Lung microvascular endothelial cell (primary cell): ENCODE measurements at places on chromosomes 11 and 22. TPM values are rescaled to one million over a fixed set of nuclear protein-coding genes. Genes with fewer than 3 reads are reported as not detected.

UBQLN3 gene
- not detected in 2 replicates for total RNA-seq

NAALADL1 gene
- 9.8 and 12.3 TPM in 2 replicates for total RNA-seq

LIMK2 gene
- 51.2 and 64.3 TPM in 2 replicates for total RNA-seq

OR56A1 gene
- total RNA-seq: not detected in 2 replicates

GRCh38 chr11:109033627-109034338, 368.9 kb downstream of the DDX10 start:
- DNase-seq: peak; percentile 98

DNA sequence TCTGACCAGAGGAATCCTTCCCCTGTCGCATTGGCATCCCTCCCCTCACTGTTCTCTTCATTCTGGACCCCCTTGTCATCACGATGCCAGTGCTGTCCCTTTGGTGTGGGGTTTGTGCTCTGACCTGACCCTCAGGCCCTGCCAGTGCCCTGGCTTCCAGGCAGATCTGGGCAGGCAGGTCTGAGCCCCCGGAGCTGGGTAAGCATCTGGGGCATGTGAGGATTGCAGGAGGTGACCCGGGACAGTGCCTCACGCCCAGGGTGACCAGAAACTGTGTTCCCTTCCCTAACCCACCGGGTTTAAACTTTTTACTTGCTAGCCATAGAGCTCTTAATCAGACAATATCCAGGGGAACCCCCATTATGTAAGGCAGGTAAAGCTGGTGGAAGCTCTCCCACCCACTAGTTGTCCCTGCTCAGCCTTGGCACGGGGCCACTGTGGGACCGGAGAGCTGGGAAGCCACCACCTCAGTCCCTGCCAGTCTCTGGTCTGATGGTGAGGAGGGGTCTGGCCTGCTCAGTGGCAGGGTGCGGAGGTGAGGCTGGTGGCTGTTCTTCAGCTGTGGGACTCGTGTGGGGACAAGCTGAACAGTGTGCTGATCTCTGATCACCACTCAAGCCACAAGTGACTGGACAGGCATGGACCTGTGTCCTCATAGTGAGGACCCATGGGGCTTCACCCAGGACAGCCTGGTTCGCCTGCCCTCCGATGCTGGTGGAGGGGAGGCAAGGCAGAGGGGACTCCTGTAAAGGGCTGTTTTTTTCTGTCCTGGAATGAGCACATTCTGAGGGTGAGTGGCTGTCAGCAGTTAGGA, 38.0 kb downstream of the BCR start:
- DNase-seq: peak; percentile 41

DNA sequence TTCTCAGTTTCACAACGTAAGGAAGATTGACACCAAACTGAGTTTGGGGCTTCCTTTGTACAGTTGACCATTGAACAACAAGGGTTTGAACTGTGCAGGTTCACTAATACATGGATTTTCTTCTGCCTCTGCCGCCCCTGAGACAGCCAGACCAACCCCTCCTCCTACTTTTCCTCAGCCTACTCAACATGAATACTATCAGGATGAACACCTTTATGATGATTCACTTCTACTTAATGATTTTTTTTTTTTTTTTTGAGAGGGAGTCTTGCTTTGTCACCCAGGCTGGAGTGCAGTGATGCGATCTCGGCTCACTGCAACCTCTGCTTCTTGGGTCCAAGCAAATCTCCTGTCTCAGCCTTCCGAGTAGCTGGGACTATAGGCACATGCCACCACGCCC, 14.6 kb downstream of the RBM4 start:
- no peak for DNase-seq

- DNase-seq: no peak
These were observed 520.8 kb downstream of the BRD1 start for GRCh38 chr22:49306632-49307480.

DNA sequence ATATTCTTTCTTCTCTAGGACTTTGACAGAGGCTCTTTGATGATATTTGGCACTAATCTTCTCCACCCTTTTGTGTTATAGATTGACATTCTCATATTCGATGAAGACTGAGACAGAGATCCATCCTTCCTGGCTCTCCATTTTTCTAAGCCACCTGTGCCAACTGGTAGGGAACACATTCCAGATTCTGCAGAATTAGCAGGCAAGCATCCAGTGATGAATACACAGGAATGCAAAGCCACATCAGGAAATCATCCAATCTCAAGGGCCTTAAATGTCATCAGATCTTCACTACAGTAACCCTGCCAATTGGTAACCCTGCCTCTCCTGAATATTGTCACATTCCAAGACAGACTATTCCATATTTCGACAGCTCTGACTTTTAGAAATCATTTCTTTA, 718.4 kb upstream of the API5 start:
- no peak for DNase-seq

DNA sequence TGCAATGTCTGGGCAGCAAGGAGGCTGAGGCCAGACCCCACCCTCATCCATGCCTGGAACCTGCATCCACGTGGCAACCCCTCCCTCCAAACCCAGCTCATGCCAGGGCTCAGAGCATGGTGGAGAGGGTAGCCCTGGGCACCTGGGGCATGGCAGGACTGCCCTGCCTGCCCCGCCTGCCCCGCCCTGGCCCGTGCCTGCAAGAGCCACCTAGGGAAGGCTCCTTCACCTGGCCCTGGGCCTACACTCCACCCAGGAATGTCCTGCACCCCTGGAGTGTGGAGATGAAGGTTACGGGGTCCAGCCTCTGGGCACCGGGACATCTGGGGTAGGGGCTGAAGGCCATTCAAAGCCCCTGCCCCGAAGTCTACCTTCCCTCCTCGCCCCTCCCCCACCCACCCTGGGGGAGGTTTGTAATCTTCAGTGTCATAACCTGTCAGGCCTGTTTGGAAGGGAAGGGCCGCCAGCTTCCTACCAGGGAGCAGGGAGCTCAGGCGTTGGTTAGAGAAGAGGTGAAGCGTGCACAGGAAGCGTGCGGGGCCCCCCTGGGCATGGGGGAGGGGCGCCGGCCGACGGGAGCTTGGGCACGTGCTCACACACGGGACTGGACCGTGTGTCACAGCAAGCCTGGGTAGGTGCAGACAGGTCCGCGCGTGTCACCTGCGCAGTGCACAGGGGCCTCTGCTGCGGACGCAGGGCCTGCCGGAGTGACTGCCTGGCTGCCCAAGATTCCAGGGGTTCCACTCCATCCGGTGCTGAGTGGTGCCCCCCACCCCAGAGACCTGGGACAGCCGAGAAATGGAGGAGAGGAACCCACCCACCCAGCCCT, 30.7 kb upstream of the TH start:
- no peak for DNase-seq

DNA sequence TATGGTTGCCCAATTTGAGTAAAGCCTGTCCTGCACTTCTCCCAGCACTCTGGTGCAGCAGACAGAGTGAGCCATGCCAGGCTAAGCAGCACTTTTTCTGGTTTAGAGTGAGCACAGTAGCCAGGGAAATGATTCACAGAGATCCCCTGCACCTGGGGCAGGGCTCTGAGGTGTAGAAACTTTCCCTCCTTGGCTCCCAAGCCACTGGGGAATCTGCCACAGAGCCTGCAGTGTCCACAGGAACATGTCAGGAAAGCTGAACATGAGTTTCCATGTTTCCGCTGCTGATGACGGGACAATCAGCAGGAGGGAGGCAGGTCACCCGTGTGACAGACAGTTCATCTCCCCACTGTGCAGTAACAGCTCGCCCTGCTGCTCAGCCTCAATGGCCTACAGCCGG, 429.9 kb upstream of the B3GAT1 start:
- no peak for DNase-seq

- no peak for DNase-seq
These were observed 2.3 kb downstream of the ATM start for GRCh38 chr11:108224911-108225786.

DNA sequence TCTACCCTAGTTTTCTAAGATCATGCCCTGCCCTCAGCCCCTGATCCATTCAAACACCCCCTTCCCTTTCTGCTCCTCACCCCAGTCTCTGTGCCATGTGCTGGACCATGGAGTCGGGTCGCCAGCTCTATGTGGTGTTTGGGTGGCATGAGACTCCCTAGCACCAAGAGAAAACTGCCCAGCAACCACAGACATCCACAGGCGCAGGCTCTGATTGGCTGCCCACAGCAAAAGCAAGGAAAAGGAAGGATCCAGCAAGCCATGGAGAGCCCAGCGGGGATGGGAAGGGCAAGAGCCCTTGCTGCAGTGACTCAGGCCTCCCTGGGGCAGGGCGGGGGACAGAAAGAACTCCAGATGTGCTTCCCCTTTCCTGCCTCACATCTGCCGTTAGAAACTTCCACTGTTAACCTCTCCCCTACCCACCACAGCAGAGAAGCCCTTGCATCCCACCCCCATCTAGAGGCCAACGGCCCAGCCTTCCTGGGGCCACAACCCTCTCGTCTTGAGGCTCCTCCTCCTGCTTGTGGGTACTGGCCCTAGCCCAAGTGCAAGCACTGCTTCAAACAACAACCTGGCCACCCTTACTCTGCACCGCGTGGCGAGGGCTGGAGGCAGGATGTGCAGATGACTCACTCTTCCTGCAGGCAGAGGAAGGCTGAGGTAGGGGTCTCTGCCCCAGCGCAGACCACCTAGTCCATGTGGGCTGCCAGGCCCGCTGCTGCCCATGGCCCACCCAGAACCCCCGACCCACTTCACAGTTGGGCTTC, 9.7 kb upstream of the AHNAK start:
- DNase-seq: peak; percentile 88
